ENCODE measurements at places on chromosomes 7 and 10.

DNA sequence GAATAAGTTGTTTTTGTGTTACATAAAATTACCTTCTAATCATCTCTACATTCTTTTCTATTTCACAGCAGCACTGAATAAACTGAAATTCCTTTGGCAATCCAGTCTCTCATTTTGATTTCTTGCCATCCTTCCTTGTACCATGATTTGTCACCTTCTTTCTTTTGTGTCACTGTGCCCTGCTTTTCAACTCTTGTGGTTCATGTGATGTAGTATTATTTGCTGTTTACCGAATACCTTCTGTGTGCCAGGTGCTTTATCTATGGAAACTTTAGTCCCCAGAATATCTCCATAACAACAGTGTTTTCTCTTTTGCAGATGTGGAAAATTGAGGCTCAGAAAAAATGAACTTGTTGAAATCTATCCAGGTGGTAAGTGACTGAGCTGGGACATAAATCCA lies 220.3 kb downstream of the STK31 start:
- DNase-seq: no peak

GRCh38 chr10:124521429-124521871 lies 59.8 kb downstream of the LHPP start:
- DNase-seq: no peak

GRCh38 chr10:101767966-101768790 lies 7.7 kb downstream of the FGF8 start:
- no peak for DNase-seq

- no peak for DNase-seq
These were observed 324.7 kb downstream of the INHBA start for GRCh38 chr7:41378156-41378555.

DNA sequence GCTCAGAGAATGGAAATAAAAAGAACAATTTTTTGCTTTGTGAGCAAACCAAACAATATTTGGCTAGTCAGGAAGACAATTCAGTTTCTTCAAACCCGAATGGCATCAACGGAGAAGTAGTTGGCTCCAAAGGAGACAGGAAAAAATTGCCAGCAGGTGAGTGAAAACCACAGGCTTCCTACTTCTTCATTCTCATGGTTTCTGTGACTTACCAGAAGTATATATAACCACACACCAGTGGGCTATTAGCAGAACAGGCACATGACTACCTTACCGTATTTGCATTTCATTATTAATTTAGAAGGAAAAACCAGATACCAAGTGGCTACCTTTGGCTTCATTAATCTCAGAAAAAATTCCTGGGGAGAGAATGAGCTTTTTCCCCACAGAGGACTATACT lies 8.8 kb downstream of the TDRD1 start:
- DNase-seq: no peak

DNA sequence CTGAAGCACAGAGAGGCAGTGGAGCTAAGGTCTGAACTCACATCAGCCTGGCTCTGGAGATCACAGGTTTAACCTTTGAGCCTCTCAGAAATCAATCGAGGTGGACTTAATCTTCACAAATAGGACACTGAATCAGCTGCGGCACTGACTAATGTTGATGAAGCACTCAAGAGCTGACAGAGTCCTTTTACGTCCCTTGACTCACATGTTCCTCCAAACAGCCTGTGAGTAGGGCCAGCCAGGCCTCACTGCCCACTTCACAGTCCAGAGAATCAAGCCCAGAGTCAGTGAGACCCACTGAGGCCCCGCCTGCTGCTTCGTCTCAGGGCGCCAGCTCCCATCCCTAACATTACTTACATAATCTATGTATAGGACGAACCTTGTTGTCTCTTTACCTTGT lies 63.1 kb downstream of the TNS3 start:
- no peak for DNase-seq
